ENCODE measurements at places on chromosomes 3 and 15.

DNA sequence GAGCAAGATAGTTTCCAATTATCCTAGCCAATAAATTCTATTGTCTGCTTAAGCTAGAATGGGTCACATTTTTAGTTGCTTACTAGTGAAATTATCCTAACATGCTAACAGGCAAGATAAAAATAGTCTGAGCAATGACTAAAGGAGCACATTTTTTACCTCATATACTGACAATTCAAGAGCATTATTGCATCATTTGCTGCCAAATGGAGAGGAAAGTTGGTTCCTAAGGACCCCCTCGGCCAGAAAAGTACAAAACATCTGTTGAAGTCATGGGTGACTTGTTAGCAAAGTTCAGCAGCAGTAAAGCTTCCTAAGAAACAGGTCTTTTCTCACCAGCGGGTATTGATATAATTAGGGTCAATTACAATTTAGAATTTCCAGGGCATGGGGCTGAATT is 1001.0 kb downstream of the FHIT start:
- no peak for DNase-seq

DNA sequence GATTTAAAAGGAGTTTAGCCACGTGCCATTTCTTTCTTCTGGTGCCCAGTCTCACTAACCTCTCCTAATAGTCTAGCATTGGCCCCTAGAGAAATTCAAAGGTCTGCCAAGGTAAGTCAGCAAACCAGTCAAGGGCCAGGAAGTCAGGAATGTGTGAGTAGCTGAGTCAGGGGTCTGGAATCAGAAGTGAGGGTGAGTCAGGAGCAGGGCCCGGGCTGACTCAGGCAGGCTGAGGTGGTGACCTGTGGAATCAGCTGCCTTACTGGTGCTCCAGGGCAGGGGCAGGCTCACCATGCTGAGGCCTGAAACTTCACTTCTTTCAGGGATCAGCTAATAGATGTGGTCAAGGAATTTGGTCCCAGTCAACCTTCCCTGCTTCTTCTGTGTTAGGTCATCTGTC is 105.8 kb upstream of the MYZAP start:
- no peak for DNase-seq

DNA sequence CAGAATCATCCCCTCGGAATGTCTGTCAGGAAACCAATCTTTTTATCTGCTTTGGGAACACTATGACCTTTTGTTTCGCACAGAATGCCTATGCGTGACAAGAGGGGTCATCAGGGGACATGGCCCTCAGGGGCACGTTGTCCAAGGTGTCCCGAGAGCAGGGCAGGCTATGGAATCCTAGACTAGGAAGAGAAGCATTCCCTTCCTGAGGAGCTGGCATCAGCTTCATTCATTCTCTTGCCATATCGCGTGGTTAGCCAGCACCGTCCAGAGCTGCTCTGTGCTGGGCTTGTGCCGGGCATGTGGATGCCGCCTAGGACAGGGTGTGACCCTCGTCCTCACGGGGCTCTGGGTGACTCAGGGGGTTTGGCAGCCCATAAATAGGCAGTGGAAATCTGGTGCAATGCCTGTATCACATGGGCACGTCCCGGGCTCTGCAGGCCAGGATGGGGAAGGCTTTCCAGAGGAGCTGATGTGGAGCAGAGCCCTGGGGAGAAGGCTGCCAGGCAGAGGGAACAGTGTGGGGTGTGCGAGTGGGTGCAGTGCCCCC is 117.8 kb downstream of the TMEM266 start:
- no peak for DNase-seq

GRCh38 chr3:194184801-194185200 is 48.9 kb downstream of the HES1 start:
- no peak for DNase-seq

DNA sequence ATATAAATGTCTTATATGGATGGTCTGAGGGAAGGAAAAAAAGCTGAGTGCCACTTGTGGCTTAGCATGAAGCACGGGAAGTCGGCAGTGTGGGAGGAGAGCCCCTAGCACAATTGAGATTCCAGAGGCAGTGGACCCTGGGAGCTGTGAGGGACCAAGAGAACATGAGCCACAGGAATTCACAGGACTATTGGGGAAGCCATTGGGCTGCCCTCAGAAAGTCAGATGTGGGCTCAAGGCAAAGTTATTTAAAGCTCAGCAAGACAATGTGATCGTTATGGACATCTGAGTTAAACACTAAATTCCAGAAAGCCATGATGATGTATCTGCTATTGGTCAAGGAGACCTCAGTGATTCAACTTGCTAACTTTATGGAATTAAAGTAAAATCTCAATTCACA is 380.8 kb upstream of the IL12A start:
- no peak for DNase-seq

GRCh38 chr3:184636741-184637316 is 75.0 kb downstream of the MAGEF1 start:
- DNase-seq, result peak; percentile 33

- no peak for DNase-seq
These were observed 55.6 kb upstream of the SEMA6D start for GRCh38 chr15:47661661-47662180.

- no peak for DNase-seq
These were observed 325.4 kb downstream of the FOXP1 start for GRCh38 chr3:71258116-71258515.
